Iris pigment epithelial cell (primary cell): ENCODE measurements at places on chromosomes 2 and 18.

- DNase-seq, result peak; percentile 35
Measured at GRCh38 chr18:33210575-33211189, 229.8 kb downstream of the CCDC178 start.

DNA sequence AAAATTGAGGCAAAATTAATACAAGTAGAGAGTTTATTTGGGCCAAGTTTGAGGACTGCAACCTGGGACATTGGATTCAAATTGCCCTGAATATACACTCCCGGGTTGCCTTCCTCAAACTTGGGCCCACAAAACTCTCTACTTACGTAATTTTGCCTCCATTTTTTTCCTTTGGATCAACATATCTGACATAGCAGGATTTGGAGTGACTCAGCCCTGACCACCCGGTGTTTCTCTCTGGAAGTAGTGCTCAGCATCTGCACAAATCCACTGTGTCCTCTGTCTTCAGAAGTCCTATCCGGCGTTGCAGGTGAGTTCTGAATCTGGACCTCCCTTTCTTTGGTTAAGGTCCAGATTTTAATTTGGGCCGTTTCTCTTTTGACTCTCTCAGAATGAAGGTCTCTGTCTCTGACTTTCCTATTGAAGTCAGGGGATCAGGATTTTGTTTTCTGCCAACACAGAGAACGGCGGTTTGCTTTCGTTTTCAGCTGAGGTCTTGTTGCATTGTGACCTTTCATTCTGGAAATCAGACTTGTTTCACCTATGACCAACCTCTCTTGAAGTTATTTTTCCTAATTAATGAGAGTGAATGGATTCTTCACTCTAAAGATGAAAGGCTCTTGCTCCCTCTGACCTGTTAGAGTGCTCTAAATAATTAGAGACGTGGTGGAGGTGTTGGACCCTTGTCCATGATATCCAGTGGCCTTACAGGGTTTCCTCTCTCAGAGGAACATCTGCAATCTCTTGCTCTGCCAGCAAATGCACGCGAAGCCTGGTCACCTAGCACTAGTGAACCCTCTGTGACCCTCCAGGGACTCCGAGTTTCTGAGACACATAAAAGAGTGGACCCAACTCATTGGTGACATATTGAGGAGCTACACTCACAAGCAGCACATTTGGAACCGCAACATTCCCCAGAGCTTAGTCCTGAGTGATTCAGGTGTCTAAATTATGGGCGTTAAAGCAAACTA lies 13.6 kb downstream of the TCF23 start:
- DNase-seq, result peak; percentile 59

- no peak for DNase-seq
Measured at GRCh38 chr2:24147364-24147763, 24.1 kb downstream of the FAM228B start.

DNA sequence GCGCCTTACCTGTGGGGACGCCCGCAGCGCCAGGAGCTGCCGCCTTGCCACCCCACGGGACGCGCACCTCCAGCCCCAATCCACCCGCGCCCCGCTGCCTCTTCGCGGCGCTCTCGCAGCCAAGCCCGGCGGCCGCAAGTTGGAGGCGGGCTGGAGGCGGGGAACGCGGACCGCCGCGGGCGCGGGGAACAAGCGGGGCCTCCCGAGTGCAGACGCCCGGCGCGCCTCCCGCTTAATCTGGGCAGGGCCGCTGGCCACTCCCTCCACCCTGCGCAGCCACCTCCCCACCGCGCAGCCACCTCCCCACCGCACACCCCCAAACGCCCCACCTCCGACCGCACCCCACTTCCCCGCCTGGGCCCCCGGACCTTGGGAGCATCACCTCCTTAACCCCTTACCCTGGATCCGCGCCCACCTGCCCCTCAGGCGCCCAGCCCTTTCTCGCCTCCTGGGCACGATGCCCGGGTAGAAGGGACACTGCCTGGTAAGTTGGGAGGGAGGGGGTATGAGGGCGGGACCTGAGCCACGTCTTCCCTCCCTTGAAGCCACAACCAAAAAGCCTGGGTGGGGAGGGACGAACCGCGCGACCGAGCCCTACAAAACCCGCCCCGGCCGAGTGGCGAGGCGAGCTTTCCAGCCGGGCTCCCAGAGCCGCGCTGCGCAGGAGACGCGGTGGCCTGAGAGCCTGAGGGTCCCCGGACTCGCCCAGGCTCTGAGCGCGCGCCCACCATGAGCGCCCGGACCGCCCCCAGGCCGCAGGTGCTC lies at the start of the genes COL4A3 and COL4A4:
TSS of gene COL4A3 (plus strand) at position 627 of the 765 bp plus-strand sequence. CDS start at position 730, 103 bp downstream.
TSS of gene COL4A4 (minus strand) at position 208 of the 765 bp plus-strand sequence. CDS start 16,722 bp downstream, outside the sequence.
- DNase-seq, result peak; percentile 31

DNA sequence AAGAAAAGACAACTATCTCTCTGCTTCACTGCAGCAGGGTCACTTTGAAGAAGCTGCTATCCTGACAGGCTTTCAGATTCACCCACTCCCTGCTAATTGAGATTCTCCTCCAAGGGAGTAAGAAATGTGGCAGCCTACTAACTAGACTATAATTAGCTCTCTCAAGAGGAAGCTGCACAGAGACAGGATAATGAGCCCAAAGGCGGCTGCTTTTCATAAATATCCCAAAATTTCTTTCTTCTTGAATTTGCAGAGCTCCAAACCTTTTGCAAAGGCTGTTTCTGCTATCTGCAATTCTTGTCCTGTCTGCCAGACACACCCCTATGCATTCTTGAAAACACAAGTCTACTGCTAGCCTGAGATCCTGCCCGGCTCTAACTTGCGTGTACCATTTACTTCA lies 54.0 kb upstream of the RNU4ATAC start:
- DNase-seq, result no peak

DNA sequence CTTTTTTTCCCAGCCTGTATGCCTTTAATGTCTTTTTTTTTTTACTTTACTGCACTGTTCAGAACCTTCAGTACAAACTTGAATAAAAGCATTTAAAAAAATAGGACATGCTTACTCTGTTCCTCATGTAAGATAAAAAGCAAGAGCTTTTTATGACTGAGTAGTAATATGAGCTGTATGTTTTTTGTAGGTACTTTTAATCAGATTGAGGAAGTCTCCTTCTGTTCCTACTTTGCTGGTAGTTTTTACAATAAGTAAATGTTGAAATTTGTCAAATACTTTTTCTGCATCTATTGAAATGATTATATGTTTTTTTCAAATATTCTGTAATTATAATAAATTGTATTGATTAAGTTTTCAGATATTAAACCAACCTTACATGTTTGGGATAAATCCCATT lies 189.8 kb downstream of the FAM210A start:
- no peak for DNase-seq

DNA sequence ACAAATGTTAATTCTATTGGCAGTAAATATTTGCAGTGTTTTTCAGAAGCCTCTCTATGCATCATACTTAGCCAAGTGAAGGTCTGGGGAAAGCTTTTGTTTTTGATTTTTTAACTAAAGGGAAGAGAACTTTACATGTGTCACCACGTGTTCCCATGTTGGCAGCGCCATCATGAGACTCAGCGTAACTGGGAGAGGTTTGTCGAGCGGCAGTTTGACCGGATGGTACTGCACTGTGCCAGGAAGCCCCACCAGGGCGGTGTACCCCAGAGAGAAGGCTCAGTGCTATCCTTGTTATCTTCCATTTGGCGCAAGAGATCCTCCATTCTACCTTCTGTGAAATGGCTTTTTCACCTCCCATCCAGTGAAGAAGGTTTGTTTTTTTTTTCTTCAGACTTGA lies 38.5 kb downstream of the KIF5C start:
- no peak for DNase-seq

- DNase-seq, result no peak
Measured at GRCh38 chr2:39733070-39733674, 45.9 kb downstream of the THUMPD2 start.

GRCh38 chr2:182593394-182593975 lies 122.6 kb upstream of the DNAJC10 start:
- peak; percentile 83 for DNase-seq

DNA sequence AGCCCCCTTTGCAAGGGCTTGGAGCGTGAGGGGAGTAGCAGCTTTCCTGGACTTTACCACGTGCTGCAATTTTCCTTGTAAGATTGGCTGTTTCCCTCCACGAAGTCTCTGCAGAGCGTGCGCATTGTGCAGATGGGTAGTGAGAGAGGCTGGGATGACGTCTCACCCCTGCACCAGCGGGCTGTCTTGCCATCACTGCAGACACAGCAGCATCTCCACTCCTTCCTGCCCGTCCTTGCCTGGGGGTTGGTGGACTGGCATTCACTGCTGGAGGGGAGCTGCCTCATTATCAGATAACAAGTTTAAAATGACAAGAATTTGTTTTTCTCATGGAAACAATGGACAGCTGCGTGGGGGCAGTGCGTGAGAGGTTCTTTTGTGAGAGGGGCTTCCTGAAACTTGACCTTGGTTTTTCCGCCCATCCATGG lies 45.3 kb upstream of the HS6ST1 start:
- no peak for DNase-seq

DNA sequence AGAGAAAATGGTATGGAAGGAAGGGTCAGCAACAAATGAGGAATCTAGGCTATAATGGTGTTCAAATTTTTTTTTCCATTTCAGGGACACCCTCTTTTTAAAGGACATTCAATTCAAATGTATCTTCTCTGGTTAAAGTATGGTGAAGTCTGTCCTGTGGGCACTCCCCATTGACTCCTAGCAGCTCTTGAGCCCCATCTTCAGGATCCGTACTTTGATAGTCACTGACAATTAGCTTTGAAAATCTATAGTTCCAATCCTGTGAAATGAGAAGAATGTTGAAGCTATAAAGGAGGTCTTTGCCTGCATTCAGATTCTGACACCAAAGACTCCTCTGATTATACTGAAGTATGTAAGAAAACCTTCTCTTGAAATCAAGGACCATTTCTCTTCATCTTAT lies 43.3 kb downstream of the KCNH7 start:
- peak; percentile 4 for DNase-seq

- DNase-seq, result no peak
Measured at GRCh38 chr2:62158444-62159121, 37.3 kb upstream of the B3GNT2 start.

DNA sequence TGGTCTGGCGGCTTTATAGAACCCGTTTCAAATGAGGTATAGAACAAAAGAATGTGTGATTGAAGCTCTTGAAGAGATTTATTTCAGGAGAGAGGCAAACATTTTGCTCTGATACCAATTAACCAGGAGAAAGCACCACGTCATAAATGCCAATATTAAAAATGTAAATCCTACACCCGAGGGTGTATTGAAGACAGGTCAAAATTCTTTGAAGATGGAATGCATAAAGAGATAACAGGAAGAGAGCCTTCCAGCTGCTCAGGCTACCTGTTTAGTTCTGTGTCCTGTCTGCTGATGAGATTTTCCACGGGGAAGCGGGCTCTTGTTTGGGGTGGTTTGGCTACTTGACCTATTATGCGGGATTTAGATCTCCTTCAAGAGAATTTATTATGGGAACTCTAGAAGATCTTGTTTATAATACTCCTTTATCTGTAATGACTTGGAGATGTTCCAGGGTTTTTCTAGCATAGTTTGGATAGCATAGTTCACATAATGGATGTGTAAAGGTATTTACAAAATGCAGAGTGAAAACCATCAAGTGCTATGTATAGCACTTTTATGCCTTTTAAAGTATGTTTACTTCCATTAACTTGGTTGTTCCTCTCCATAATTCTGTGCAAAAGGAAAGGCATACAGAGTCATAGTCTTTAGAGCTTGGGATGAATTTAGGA lies 204.5 kb upstream of the SPRED2 start:
- DNase-seq, result peak; percentile 38

- DNase-seq, result no peak
Measured at GRCh38 chr2:26453421-26454329, 24.2 kb downstream of the OTOF start.

- no peak for DNase-seq
Measured at GRCh38 chr2:15293262-15293937, 267.7 kb downstream of the NBAS start.

- DNase-seq, result peak; percentile 71
Measured at GRCh38 chr2:149692961-149693396, 105.4 kb upstream of the MMADHC start.

DNA sequence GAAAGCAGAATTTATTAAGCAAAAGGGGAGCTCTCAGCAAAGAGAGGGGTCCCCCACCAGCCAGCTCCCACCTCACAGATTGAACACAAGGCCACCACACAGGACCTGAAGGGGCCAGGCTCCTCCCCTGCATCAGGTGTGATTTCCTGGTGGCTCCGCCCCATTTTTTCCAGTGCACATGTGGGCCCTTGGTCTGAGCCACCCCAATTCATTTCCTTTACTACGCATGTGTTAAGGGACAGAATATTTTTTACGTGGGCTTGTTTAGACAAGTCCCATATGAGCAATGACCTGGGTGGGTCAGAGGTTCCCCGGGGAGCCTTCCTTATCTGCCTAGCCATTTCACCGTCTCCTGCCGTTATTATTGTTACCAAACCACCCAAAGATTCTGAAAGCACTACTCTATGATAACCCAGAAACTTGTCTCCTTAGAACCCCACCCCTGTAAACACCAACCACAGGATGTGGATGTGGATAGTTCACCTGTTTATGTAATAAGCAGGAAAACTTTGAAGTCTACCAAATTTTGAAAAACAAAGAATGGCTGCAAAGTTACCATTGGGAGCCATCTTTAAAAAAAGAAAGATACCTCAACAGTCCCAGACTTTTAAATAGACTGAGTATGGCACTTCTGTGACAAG lies 191.7 kb downstream of the CD226 start:
- DNase-seq, result no peak

DNA sequence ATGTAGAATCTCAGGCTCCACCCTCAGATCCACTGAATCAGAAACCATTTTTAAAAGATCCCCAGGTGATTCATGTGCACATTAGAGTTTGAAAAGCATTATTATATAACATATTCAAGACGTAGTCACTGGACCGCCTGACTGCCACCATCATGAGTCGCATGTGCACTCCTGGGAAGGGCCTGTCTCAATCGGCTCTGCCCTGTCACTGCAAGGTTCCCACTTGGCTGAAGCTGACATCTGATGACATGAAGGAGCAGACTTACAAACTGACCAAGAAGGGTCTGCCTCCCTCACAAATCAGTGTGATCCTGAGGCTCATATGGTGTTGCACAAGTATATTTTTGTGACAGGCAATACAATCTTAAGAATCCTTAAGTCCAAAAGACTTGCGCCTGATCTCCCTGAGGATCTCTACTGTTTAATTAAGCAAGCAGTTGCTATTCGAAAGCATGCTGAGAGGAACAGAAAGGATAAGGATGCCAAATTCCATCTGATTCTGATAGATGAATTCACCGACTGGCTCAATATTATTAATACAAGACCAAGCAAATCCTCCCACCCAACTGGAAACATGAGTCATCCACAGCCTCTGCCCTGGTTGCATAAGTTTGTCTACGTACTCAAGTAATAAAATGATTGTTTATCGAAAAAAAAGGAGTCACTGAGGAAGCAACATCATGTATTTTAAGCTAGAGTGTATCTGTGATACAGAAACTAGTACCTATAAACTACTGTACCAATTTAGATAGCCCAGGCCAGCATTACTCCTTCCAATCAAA lies 26.2 kb downstream of the ATAD2B start:
- peak; percentile 93 for DNase-seq

- no peak for DNase-seq
Measured at GRCh38 chr18:79756826-79757225, 40.9 kb upstream of the KCNG2 start.

- DNase-seq, result no peak
Measured at GRCh38 chr2:6749962-6750361, 115.7 kb downstream of the CMPK2 start.
